ENCODE measurements at places on chromosomes 3 and 15. TPM values are rescaled to one million over a fixed set of nuclear protein-coding genes. Genes with fewer than 3 reads are reported as not detected.

DNA sequence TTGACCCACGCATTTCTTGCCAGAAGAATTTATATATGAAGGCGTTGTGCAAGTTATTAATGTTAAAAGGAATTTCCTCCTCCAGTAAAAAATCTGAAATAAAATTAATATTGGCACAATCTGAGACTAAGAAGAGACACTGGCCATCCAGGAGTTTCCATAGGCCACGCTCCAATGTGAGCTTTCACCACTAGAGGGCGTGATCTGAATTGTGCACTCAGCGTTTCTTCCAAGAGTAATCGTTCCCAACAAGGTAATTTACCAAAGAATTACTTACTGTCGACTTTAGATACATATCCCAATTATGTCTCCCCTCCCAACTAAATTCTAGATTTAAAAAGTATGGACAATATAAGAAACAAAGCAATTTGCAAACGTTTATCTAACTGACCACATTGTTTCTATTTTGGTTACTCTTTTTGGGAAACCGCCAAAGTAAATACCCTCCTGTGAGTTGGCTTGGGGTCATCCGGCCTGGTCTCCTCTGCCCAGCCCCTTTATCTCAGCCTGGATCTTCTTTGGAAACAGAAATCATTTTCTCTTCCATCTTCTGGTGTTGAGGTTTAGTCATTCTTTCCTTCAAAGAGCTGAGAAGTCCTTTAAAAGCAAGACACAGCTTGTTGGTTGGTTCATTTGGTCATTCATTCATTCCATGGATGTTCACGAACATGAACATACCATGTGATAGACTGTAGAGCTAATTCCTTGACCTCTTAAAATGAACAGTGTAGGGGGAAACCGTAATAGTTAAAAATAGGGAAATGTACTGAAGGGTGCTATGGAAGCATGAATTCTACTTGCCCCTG lies 26.2 kb downstream of the POLR2M start:
- DNase-seq, result peak; percentile 50

DNA sequence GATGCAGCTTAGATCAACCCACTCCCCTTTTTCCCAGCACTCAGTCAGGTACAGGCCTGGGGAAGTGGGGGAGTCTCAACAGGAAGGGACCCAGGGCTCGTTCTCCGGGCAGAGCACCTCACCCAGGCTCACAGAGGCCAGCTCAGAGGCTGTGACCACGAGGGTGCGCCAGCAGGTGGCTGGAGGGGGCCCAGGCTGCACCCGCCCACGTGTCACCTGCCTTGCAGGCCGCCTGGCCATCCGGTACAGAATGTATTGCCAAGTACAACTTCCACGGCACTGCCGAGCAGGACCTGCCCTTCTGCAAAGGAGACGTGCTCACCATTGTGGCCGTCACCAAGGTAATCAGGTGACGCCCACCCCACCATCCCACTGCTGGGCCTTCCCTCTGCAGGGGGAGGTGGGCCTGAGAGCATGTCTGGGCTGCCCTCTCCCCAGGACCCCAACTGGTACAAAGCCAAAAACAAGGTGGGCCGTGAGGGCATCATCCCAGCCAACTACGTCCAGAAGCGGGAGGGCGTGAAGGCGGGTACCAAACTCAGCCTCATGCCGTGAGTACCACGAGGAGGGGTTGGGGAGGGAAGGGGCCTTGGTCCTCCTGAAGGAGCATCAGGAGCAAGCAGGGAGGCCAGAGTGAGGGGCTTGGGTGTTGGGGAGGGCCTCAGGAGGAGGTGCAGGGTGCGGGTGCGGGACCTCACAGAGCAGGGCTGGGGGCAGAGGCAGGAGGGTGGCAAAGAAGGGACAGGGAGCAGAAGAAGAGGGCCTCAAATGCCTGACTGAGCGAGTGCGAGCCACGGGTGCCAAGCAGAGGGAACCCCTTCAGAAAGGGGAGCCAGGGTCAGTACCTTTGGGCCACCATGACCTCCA lies 14.0 kb upstream of the LMAN1L start:
- DNase-seq, result no peak

DNA sequence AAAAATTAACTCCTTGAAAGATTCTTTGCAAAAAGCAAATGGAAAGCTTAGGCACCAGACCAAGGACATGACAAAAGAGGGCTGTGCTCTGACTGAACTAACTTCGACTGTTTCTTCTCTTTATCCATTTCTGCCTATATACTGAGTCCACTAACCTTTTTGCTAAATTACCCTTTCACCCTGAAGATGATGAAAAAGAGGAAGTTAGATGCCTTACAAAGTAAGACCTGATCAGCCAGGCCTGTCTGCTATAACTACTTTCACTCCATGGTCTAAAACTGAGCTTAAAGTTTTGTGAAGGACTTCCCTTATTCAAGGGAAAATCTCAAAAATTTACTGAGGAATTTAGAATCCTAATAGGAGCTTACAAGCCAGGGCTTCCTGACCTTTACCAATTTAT lies 6.2 kb upstream of the IGSF10 start:
- no peak for DNase-seq

DNA sequence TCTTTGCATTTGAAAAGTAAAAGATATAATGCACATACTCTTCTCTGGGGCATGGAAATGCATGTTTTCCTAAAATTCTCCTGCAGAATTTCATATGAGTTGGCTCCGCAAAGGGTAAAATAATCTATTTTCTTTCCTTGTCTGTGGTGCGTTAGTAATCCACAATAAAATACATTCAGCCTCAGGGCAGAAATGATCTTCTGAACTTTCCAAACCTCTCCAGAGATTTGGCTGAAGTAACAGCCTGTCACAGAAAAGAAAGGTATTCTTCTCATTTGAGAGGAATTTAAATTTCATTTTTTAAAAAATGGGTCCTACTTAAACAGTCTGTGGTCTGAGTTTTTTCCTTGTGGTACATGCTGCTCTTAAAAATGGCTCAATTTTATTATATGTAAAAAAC lies 182.7 kb upstream of the DCBLD2 start:
- no peak for DNase-seq

The ANKUB1 gene
- not detected for total RNA-seq

- peak; percentile 40 for DNase-seq
These were observed 24.6 kb upstream of the LRRFIP2 start for GRCh38 chr3:37198996-37199395.

GRCh38 chr3:123387532-123387931 lies 61.4 kb downstream of the ADCY5 start:
- DNase-seq, result no peak

DNA sequence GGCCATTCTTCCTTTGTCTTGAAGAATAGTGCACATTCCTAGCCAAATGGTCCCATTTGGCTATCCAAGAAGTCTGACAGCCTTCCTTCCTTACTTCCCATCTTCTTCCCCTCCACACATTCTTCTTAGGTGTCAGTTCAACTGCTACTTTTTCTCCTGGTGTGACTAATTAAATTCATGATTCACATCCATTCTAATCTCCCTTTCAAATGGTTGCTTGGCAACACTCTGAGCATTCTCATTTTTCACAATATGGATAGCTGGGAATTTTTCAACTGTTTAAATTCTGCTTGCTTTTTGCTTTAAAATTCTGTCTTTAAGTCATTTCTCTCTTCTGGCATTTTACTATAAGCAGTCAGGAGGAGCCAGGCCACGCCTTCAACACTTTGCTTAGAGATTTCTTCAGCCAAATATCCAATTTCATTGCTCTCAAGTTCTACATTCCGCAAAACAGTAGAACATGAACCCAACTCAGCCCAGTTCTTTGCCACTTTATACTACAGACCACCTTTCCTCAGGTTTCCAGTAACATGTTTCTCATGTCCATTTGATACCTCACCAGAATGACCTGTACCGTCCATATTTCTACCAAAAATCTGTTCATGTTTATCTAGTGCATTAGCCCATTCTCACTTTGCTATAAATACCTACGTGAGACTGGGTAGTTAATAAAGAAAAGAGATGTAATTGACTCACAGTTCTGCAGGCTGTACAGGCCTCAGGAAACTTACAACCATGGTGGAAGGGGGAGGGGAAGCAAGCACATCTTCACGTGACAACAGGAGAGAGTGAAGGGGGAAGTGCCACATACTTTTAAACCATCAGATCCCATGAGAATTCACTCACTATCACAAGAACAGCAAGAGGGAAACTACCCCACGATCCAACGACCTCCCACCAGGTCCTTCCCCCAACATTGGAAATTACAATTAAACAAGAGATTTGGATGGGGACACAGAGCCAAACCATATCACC lies 31.9 kb upstream of the MCF2L2 start:
- no peak for DNase-seq

DNA sequence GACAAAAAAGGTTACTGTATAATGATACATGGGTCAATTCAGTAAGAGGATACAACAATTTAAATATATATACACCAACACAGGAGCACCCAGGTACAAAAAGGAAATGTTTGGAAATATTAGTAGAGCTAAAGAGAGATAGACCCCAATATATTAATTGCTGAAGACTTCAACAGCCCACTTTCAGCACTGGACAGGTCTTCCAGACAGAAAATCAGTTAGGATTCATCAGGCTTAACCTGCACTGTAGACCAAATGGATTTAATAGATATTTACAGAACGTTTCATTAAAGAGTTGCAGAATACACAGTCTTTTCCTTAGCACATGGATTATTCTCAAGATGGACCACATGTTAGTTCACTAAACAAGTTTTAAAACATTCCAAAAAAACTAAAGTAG lies 845.9 kb upstream of the GBE1 start:
- no peak for DNase-seq

- no peak for DNase-seq
These were observed 449.0 kb upstream of the LMCD1 start for GRCh38 chr3:8052659-8053058.

GRCh38 chr15:25508369-25509002 lies 69.7 kb upstream of the UBE3A start:
- peak; percentile 64 for DNase-seq

DNA sequence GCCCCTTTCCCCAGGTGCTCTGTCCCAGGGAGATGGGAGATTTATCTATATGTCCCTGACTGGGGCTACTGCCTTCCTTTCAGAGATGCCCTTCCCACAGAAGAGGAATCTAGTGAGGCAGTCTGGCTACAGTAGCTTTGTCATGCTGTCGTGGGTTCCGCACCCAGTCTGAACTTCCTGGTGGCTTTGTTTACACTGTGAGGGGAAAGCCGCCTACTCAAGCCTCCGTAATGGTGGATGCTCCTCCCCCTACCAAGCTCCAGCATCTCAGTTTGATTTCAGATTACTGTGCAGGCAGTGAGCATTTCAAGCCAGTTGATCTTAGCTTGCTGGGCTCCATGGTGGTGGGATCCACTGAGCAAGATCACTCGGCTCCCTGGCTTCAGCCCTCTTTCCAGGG lies 35.4 kb upstream of the SLC7A14 start:
- peak; percentile 35 for DNase-seq

The GAP43 gene
- 0.36 TPM for total RNA-seq

DNA sequence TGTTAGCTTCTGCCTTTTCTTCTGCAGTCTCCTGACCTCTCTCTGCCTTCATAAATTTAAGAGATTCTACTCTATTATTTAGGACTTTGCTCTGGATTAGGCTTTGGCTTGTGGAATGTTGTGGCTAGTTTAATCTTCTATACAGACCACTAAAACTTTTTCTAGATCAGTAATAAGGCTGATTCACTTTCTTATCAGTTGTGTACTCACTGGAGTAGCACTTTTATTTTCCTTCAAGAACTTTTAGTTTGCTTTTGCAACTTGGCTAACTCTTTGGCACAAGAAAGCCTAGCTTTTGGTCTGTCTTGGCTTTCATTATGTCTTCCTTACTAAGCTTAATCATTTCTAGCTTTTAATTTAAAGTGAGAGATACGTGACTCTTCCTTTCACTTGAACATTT lies 265.5 kb upstream of the TBC1D5 start:
- DNase-seq, result no peak

The CYP8B1 gene
- not detected for total RNA-seq

DNA sequence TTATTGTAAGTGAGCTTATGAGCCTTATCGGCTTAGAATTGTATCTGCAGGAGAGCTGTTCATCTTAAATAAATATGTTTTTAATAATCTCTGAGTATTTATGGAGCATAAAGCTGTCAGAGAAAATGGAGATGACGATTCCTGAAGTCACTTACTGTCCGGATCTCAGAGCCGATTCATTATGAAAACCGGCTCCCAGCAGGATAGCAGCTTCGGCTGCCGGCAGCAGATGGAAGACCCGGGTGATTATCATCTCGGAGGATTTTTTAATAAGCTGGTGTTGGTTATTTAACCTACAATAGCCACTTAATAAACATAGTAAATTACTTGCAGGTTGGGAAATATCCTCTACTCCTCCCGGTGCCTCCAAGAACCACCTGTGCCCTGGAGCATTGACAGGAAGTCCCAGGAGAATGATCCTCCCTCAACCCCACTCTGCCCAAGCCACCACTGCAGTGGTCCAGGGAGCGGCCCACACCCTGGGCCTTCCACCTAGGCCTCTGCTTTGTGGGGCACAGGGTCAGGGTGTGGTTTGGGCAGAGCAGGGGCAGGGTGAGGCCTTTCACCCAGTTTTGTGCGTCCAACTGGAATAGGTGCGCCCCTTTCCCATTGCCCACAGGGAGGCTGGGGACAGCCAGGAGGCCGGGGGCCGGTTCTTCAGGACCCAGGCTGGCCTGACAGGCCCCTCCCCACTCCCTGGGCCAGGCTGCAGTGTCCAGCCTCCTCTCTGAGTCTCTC lies 42.2 kb upstream of the PRR23E start:
- DNase-seq, result no peak

- DNase-seq, result no peak
These were observed 818.5 kb downstream of the TBL1XR1 start for GRCh38 chr3:176378789-176379188.

GRCh38 chr3:47197287-47197686 lies 33.4 kb upstream of the SETD2 start:
- no peak for DNase-seq

The SERPINI2 gene
- total RNA-seq, result not detected

The KIF15 gene
- total RNA-seq, result 10.8 TPM

The CYP1A2 gene
- total RNA-seq, result not detected

The CHRNA7 gene
- not detected for total RNA-seq

DNA sequence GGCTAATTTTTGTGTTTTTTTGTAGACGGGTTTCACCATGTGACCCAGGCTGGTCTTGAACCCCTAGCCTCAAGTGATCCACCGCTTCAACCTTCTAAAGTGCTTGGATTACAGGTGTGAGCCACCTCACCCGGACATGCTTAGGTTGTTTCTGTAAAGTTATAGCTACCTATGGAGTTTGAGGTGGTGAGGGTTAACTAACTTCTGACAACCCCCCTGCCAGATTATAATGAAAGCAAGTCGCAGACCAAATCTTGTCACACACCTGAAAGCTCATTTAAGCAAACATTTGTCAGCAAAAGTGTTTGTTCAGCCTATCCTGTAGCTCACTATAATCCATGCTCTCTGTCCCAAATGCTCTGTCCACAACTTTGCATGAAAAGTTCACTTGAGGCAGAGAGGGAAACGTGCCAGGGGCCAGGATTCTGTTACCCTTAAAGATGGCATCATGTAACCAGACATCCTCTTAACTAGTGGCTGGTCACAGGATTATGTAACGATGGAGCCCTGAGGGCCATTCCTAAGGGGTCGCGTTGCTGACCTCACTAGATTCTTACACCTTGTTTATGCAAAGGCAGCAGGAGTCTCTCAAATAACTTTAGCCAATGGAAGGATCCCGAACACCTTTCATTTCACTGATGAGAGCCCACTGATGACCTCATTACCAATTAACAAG lies 24.1 kb upstream of the SENP5 start:
- no peak for DNase-seq

- DNase-seq, result no peak
These were observed 59.7 kb downstream of the RPN1 start for GRCh38 chr3:128590948-128591347.

Data from IMR-90 (cell line).